Activated CD4-positive, CD25-positive, alpha-beta regulatory T cell treated with anti-CD3 and anti-CD28 coated beads, Interleukin-2, amount 50 U/mL, for 72 hours (primary cell): ENCODE measurements at places on chromosomes 5 and 9.

DNA sequence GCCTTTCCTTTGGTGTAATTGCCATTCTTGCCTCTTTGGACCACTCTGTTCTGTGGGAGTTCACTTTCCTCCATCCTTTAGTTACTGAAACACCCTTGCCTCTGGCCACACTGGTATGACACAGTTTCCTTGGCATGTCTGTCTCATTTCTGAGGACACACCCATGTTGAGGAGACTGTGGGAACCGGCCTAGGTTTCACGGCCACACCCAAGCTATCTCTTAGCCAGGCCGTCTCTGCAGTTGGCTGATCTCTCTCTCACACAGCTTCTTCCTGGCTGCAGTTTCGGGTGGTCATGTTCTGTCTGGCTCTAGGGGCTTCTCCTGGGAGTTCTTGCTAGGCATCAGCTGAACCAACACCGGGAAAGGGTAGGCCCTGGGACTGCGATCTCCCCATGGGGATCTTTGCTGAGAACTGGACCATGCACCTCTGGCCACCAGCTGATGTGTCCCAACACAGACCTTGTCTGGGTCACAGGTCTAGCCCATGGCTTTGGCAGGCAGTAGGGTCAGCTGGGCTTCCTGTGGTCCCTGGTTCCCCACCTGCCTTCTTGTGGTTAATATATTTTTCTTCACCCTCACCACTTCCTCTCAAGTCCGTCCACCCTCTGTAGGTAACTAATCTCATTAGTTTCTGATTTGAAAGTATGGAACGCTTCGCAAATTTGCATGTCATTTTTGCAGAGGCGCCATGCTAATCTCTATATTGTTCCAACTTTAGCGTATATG lies 24.9 kb downstream of the ARHGEF37 start:
- DNase-seq: no peak

- no peak for DNase-seq
Measured at GRCh38 chr9:136232969-136233368, 12.6 kb downstream of the QSOX2 start.

DNA sequence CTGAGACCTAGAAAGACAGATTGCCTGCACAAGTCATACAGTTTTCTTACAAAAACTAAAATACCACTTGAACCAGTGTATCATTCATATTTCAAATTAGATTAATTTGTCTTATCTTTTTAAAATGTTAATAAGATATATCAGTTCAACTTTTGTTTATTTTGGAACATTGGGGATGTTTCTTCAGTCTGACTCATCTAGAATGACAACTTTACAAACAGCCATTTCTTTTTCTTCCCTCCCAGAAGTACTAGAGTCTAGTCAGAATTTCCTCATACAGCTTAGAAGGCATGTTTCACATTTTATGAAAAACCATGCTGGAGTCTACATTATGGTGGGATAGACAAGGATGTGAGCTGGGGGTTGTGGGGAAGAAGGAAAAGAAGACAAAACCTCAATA lies 262.5 kb downstream of the NFIB start:
- no peak for DNase-seq

DNA sequence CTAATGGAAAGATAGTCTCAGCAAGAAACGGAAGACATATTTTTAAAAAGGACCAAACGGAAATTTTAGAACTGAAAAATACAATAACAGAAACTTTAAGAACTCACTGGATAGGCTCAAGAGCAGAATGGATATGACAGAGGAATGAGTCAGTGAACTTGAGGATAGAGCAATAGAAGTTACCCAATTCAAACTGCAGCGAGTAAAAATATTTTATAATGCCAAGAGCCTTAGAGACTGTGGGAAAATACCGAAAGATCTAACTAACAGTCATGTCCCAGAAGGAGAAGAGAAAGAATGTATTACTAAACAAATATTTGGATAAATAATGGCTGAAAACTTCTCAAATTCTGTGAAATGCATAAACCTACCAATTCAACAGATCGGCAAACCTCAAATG lies 40.8 kb downstream of the ADAMTS2 start:
- DNase-seq: no peak

GRCh38 chr5:83428126-83428525 lies 43.4 kb upstream of the VCAN start:
- DNase-seq: no peak

DNA sequence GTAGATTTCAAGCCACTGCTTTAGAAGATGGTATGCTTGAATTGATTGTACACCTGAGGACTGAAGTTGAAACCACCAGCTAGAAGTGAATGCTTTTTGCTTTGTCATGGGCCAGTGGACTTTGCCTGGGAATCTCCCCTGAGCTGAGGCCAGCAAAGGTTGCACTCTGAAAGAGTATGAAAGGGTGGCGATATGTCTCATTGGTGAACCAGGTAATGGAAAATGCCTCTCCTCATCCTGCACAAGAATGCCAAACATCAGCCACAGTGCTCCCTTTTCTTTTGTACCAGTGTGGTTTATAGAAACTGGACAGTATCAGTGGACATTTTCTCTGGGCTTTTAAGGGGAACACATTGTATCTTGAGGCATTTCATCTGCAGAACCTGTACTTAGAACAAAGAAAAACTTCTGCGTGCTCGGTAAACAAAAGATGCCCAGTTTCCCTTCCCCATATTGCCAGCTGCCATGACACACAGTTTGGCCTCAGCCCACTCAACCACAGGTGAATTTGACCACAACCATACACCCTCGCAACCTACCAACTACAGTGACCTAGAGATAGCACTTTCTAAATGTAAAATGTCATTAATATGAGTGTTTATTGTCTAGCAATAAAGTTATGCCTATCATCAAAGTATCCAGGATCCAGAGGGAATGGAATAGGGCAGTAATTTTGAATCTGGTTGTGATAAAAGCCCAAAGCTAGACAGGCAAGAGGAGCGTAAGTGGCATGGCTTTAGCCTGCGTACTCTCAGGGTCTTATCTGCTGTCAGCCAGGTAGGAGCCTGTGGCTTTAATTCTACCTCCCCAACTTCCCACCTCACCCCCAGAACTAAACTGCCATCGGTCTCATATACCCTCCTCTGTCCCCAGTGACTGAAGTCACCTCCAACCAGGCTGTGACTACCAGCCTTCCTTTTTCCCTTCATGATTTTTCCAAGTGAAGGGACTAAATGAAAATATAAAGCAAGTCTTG lies 79.5 kb upstream of the LHFPL2 start:
- no peak for DNase-seq

DNA sequence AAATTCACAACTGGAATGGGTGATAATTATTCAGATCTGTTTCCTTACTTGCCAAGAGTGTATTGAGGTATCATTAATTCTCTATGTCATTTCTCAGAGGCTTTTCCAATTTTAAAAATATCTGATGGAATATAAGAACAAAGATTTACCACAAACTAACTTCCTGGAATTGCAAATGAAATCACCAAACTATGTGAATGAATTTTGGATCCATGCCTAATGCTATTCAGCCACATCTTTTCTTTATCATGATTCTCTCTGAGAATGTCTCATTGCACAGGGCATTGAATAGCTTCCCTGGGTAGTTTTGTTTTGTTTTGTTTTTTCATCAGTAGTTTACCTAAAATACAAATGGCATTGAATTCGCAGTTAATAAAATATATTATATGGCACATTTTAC lies 146.9 kb upstream of the FBN2 start:
- no peak for DNase-seq

- DNase-seq: no peak
Measured at GRCh38 chr5:11733840-11734192, 170.4 kb downstream of the CTNND2 start.

GRCh38 chr5:1754531-1755220 lies 45.0 kb downstream of the MRPL36 start:
- no peak for DNase-seq

GRCh38 chr9:88789785-88790184 lies 201.5 kb upstream of the S1PR3 start:
- DNase-seq: no peak

GRCh38 chr9:126376311-126377175 lies 49.9 kb downstream of the MVB12B start:
- DNase-seq: no peak

DNA sequence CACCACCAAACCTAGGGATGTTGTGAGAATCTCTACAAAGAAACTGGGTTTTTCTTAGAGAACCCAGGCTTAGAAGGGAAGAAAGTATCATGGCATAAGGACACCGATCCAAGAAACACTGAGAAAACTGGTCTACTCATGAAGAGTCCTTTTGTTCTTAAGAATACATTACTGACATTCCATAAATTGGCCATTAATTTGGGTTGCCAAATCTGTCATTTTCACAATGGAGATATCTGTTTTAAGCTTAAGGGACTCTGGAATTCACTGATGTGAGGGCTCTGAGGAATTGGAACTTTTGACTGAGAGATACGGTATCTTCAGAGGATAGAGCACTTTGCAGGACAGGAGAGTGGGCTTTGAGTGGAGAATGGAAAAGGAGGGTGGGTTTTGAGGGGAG lies 315.3 kb upstream of the ZNF608 start:
- DNase-seq: no peak

GRCh38 chr5:63961598-63962161 lies 565 bp downstream of the HTR1A start:
- DNase-seq: no peak

GRCh38 chr5:170791325-170791954 lies 7.9 kb downstream of the GABRP start:
- DNase-seq: no peak

DNA sequence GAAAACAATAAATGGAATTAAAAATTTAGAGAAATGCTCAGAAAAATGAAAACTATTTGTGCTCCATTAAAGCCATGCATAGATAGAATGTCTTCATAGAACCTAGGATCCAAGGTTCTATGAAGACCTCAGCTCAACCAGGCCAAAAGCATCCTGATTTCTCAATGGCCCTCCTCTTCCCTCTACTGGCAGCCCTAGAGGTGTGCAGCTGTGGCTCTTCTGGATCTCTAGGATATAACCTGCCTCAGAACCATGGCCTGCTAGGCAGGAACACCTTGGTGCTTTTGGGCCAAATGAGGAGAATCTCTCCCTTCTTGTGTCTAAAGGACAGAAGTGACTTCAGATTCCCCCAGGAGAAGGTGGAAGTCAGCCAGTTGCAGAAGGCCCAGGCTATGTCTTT lies 15.1 kb downstream of the IFNA1 start:
- no peak for DNase-seq

DNA sequence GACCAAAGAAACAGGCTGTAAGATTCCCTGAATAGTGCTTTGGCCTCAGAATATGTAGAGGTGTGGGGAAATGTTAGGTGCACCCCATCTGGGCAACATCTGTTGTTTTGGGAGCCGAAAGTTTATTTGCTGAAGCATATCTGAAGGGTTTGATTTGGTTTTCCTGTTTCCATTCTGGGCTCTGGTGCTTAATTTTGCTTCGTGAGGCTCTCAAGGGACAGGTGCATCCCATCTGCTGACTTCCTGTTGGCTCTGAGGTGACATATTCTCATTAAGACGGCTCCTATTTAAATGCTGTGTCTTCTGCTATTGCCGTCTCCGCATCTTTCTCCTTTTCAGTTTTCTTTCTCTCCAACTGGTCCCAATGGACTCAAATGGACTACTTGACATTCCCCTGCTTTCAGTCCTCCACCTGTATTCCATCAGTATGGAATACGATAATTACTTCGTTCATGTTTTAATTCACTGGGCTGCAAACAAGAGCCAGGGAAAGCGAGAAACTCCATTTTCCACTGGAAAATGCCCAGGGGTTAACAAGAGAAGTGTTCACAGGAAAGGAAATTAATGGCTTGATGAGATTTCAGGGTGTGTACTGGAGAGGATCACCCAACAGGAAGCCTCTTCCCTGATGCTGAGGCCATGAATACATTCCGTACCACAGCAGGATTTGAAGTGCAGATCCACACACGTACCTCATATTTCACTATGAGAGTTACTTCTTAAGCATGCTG lies 104.0 kb downstream of the MTX3 start:
- no peak for DNase-seq

- no peak for DNase-seq
Measured at GRCh38 chr9:124513376-124513994, 6.3 kb upstream of the NR5A1 start.

GRCh38 chr9:84874596-84874995 lies 205.1 kb downstream of the NTRK2 start:
- DNase-seq: no peak

DNA sequence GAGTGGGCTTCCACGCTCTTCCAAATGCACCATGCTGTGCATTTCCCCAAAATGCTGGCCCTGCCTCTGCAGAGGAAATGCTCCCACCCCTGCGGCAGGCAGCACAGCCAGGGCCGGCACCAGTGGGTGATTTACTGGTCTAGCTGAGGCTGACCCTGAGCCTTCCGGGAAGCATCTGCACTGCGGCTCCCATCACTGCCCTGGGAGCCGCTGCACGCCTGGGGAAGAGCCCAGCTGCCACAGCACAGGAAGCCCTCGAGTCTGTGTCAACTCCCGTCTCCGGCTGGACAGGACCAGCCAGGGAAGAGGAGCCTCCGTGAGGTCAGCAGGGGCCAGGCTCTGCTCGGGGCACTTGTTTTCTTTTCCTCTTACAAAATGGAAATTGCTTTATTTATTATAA lies 25.1 kb upstream of the EEIG1 start:
- no peak for DNase-seq

GRCh38 chr5:90534922-90535321 lies 5.5 kb upstream of the LYSMD3 start:
- DNase-seq: no peak

- no peak for DNase-seq
Measured at GRCh38 chr5:127411381-127411780, 106.1 kb upstream of the PRRC1 start.

GRCh38 chr5:80641353-80641752 lies 13.1 kb upstream of the MSH3 start:
- DNase-seq: no peak

GRCh38 chr9:131056781-131057506 lies 39.4 kb upstream of the AIF1L start:
- DNase-seq: no peak

DNA sequence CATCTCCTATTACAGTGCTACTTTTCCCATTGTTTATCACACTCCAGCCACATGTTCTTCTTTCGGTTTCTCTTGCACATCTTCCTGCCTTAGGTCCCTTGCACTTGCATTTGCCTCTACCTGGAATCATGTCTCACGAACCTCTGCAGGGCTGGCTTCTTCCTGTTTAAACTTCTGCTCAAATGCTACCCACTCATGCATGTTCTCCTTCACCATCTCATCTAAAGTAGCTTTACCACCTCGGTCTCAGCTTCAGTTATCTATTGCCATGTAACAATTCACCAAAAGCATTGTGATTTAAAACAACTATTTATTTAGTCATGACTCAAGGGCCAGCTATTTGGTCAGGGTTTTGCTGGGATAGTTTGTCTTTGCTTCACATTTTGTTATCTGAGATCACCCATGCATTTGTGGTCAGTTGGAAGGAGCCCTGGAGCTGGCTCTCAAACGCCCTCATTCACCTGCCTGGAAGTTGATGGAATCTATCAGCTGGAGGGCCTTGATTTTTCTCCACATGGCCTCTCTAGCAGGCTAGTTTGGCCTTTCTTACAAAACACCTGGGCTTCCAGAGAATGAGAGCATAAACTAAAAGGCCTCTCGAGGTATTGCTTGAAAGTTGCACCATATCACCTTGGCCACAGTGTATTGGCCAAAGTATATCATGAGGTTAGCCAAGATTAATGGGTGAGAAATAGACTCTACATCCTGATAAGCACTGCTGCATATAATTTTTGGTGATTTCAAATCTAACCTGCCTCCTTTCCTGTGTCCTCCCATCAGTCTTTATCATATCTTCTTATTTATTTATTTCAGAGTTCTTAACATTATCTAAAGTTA lies 21.4 kb downstream of the SPINK1 start:
- DNase-seq: no peak
